HT-29 (cell line): ENCODE measurements at places on chromosomes 11 and 22. TPM values are rescaled to one million over a fixed set of nuclear protein-coding genes. Genes with fewer than 3 reads are reported as not detected.
A peak's percentile ranks its signal among the peaks of the same experiment; 100 is the strongest.

- peak; percentile 31 for DNase-seq
These were observed 303.6 kb downstream of the SBF2 start for GRCh38 chr11:9990221-9990973.

The VSIG10L2 gene
- total RNA-seq, result 0.03 and 0.08 TPM in 2 replicates

DNA sequence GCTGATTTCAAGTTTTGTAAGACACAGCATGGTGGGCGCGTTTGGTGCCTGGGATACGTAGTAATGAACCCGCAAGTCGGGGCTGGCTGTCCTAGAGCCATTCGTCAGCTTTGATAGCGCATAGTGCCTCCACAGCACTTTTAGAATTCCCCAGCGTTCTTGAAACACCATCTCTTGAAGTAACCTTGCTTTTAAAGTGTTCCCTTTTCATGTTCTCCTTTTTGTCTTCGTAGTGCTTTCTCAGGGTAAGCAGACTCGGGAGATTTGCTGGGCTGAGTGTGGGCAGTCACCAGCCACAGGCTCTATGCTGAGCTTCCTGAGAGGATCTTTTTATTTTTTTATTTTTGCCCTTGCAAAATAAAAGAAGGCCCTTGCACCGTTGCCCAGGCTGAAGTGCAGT, 39.6 kb upstream of the CTTN start:
- DNase-seq, result no peak

DNA sequence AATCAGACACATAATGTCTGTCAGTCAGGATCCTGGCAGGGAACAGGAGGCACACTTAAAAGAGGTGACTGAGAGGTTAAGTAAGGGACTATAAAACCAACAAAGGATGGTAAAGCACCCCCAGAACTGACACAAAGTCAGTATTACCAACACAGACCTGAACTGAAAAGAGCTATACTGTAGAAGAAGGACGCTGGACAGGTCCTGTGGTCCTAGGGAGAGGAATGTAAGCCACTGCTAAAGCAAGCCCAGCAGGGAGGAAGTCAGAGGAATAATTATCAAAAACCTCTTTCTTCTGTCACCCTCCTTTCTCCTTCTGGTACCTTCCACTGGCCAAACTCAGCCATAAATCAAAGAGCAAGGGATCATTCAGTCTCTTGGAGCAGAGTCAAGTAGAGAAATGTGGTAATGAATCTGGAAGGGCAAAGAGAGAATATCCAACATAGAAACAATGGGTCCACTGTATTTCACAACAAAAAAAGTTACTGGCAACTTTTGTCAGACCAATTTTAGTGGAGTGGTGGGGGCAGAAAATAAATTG, 33.4 kb upstream of the ANGPTL5 start:
- no peak for DNase-seq

The TBX10 gene
- total RNA-seq, result 2.2 and 5.4 TPM in 2 replicates

The OVOL1 gene
- total RNA-seq, result 42.2 and 42.8 TPM in 2 replicates

DNA sequence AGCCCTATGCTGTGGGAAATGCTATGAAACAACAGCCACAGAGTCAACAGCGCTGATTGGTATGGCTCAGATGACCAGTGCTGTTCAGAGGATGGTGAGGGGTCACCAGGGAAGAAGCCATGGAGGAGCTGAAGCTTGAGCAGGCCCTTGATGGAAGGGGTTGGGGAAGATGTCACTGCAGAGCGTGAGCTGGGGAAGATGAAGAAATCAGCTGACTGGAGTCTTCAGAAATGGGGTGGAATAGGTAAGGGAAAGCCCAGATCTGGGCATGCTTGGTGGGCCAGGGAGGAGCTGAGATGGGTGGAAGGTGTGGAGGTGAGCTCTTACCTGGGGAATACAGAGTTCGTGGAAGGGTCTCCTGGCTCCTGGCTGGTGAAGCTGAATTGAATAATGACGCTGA, 105.4 kb upstream of the PLET1 start:
- DNase-seq, result no peak

- no peak for DNase-seq
These were observed 283.1 kb upstream of the CCDC90B start for GRCh38 chr11:83569134-83569805.

DNA sequence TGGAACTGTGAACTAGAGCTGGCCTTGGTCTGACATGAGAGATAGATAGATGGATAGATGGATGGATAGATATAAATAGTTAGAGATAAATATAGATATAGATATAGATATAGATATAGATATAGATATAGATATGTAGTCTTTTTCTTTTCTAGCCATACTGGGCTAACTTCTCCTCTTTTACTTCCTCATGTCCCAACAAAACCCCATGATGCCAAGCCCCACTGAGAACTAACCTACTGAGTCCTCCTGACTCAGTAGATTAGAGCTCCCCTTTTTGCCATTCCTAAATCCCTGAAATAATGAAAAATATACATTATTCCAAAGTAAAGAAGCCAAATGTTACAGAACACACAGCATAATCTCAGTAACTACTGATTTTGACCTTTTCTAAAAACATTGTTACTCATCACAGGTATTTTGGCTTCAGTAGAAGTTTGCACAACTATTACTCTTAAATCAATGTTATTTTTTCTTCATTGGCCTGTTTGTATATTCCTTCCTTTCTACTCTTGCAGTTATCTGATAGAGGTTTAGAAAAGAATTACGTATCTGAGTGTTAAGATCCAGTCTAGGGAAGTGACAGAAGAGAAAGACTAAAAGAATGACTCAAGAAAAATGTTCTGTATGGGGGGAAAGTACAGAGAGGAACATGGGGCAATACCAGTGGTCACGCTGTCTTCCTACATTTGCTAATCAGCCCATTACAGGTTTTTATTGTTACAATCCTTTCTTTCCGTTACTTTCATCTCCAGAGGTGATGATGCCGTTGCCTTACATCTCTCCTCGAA, 6.0 kb upstream of the OR10D3 start:
- DNase-seq, result no peak

The MCAM gene
- 6.4 and 9.9 TPM in 2 replicates for total RNA-seq

The PATE4 gene
- not detected in 2 replicates for total RNA-seq

The PNPLA5 gene
- not detected in 2 replicates for total RNA-seq

The KRTAP5-10 gene
- not detected in 2 replicates for total RNA-seq

The RTN4RL2 gene
- total RNA-seq, result 0.79 and 1.1 TPM in 2 replicates

- DNase-seq, result peak; percentile 30
These were observed 102.0 kb downstream of the CYP2R1 start for GRCh38 chr11:14789879-14790484.

The MRGPRE gene
- 0.36 TPM in 1 of 2 replicates, not detected in the other for total RNA-seq

The MICALL1 gene
- 23.7 and 25.7 TPM in 2 replicates for total RNA-seq

GRCh38 chr22:44532552-44532951, 34.5 kb upstream of the RTL6 start:
- no peak for DNase-seq

- DNase-seq, result no peak
These were observed 108.4 kb upstream of the SLC22A12 start for GRCh38 chr11:64482588-64482987.

DNA sequence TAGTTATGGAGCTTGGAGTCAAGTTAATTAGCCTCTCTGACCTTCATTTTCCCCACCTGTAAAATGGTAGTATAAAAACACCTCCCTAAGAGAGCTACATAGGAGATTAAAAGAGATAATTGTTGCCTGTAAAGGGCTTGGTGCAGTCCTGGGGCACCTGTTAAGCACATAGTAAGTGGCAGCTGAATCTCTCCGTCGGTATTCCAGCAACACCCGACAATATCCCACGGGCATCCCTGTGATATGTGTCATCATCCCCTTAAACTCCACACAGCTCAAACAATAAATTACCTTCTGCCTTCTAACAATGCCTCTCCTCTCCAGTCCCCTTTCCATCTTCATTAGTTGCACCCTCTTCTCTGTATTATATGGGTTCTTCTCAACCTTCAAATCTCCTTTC, 121.5 kb downstream of the C11orf91 start:
- no peak for DNase-seq

DNA sequence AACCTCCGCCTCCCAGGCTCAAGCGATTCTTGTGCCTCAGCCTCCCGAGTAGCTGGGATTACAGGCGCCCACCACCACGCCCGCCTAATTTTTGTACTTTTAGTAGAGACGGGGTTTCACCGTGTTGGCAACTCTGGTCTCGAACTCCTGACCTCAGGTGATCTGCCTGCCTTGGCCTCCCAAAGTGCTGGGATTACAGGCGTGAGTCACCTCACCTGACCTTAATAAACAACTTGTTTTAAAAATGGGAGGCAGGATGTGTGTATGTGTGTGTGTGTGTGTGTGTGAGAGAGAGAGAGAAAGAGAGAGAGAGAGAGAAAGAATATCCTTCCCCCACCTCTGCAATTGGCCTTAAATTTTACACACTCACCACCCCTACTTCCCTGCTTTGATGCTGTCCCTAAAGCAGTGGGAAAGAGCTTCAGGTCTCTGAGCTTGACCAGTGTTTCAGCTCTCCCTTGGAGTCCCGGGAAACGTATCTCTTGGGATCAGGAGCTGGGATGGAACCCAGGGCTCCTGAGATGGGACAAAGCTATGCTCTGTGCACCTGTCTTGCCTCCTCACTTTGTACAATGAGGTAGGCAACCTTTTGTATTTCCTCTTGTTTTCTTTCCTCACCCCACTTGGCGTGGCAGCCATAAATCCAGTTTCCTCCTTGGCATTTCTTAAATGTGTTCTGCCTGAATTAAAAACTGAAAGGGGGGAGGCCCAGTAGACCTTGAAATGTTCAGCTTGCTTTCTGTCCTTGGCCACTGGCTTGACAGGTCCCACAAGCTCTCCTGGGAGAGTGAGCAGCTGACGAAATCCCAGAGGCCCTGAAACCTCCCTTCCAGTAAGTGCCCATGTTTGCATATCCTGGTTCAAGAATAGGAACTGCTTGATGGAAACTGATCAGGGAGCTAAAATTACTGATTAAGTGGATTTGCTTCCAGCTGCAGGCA, 17.8 kb upstream of the XBP1 start:
- peak; percentile 76 for DNase-seq

DNA sequence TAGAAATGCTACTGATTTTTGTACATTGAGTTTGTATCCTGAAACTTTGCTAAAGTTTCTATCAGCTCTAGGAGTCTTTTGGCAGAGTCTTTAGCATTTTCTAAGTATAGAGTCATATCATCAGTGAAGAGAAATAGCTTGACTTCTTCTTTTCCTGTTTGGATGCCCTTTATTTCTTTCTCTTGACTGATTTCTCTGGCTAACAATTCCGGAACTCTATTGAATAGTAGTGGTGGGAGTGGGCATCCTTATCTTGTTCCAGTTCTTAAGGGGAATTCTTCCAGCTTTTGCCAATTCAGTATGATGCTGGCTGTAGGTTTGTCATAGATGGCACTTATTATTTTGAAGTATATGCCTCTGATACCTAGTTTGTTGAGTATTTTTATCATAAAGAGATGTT, 197.7 kb downstream of the AASDHPPT start:
- no peak for DNase-seq

DNA sequence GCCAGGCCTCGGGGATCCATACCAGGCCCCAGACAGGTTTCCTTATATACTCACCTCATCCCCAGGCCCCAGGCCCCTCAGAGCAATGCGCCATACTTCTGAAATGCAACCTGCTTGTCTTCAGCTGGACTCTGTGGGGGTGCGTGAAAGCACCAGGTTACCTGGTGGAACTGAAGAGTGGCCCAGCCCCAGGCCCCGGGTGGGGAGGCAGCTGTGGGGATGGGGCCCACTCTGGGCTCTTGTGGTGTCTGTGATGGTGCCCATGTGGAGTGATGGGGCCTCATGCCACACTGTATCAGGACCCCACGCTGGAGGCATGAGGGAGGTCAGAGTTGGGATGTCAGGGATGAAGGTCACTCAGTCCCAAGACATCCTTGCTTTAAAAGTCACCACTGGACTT, 999.0 kb downstream of the BRD1 start:
- DNase-seq, result no peak

DNA sequence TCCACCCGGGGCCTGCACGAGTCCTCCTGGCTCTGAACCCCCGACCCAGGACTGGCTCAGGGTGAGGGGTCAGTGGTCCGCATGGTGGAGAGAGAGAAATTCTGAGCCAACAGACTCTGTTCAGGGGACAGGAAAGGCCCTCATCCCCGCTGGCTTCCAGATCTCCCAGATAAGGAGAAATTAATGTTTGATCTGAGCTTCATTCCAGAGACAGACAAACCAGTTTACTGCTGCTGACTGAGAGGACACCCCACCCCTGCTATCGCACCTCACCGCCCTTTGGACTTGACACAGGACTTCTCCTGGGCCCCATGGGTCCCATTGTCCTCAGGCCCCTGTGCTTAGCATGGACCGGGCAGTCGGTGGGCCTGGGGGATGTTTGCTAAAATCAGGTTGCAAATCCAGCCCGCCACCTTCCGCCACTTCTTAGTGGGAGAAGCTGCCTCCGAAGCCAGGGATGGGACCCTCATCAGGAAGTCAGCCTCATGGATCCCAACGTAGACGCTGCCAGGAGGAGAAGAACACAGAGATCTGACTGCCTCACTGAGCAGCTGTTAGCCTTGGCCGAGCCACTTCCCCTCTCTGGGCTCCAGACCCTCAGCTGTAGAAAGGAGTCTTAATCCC, 11.2 kb upstream of the UPK3A start:
- peak; percentile 71 for DNase-seq

DNA sequence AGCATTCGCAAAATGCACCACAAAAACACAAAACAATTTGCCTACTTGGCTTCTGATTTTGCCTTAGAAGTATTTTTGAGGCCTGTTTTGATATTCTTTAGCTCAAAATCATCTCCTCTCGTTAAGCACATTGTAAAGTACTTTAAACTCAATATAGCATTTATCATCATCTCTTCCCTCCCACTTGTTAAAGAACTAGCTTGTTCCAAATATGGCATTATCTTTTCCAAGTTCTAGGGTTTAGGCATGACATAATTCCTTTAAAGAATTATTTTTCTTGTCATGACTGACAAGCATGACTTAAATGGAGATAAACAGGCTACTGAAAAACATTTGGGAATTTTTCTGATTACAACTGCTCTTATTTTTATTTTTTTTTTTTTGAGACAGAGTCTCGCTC, 21.3 kb downstream of the CELF1 start:
- no peak for DNase-seq

GRCh38 chr11:96260067-96260511, 82.9 kb downstream of the MAML2 start:
- no peak for DNase-seq

GRCh38 chr22:46367707-46368191, 32.2 kb downstream of the TRMU start:
- DNase-seq, result peak; percentile 82

- DNase-seq, result no peak
These were observed 37.6 kb downstream of the TRMU start for GRCh38 chr22:46373159-46373558.

DNA sequence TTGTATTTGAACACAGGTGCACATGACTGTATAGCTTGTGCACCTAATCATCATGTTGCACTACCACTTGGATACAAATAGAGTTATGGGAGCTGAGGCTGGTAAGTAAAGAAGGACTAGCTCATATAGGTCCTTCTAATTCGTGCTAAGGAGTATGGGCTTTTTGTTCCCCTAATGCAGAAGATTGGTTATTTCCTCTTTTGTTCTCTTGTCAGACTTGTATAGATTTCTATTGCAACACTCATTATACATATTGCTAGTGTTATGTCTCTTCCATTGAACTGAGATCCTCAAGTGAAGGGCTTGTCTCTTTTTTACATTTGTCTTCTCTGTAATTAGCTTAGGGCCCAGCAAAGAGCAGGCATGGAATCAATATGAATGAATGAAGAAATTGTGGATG, 54.1 kb upstream of the ARHGAP20 start:
- DNase-seq, result no peak
